ENCODE measurements at places on chromosomes 3 and 15. TPM values are rescaled to one million over a fixed set of nuclear protein-coding genes. Genes with fewer than 3 reads are reported as not detected.

Gene MYO5C
- total RNA-seq = 0.16 TPM

Gene TERC
- total RNA-seq = 61.5 TPM

Gene COLQ
- total RNA-seq = not detected

Gene LRTM1
- total RNA-seq = not detected

Gene MAPKAPK3
- total RNA-seq = 7.3 TPM

Gene ZNF619
- 2.7 TPM for total RNA-seq

Gene ERICH6
- not detected for total RNA-seq

DNA sequence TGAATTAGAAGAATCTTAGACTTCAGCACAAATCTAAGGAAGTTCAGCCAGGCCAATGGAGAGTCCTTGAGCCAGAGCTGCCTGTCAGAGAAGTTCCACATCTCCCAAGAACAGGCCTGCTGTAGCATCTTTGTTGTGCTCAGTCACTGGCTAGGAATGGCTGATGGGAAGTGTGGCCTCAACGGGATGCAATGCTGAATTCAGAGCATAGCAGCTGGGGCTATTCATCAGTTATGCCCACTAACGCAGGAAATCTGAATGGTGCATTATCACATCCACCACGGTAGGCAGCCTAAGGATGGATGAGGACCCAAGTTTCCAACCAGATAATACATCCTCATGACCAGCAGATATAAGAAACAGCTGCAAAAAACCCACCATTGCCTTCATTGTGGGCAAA, 3.2 kb upstream of the EIF1B start:
- no peak for DNase-seq

GRCh38 chr3:141279077-141279967, 47.7 kb downstream of the PXYLP1 start:
- peak; percentile 7 for DNase-seq

GRCh38 chr3:188590557-188590956, 436.6 kb downstream of the LPP start:
- no peak for DNase-seq

GRCh38 chr15:48842501-48842900, 31.6 kb upstream of the CEP152 start:
- DNase-seq = no peak

GRCh38 chr3:177211503-177212277, 14.4 kb upstream of the TBL1XR1 start:
- DNase-seq = no peak

- no peak for DNase-seq
Observed at GRCh38 chr3:57179580-57180410, 14.6 kb upstream of the IL17RD start.

Data from SJSA1 (cell line).